ENCODE measurements at places on chromosomes 4 and X.

GRCh38 chrX:39944416-39944815 is 153.3 kb downstream of the BCOR start:
- DNase-seq: no peak

DNA sequence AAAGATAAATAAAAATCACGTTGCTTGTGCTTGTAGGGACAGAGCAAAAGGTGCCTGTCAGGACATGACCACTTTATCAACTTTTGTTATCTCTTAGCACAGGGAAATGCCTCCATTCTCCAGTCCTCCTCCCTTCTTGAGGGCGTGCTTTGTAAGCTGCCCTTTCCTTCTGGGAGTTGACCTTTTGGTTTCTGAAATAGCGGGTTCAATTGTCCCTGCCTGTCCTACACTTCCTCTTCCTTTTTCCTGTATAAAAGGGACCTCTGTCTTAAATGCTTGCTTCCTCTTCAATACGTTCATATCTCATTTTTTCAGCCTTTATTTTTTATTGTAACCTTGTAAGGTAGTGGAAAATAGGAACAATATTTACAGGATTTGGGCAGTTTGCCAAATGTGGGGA is 153.5 kb downstream of the SH3BGRL start:
- DNase-seq: no peak

DNA sequence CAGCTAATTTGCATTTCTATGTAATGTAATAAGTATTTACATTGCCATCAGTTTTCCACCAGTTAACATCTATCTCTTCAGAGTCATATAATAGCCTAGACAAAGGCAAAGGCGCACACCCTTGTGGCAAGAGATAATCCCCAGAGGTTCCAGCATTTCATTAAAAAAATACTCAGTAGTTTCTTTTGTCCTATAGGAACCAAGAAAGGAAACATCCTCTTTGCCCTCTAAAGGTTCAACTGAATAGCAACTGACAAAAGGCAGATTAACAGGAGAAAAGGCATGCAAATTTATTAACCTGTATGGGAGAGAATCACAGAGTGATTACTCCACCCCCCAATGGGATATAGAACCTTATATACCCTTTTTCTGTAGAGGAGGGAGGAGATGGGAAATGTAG is 48.4 kb downstream of the MAGEB17 start:
- DNase-seq: no peak

- no peak for DNase-seq
Observed at GRCh38 chr4:79298484-79298883, 27.4 kb downstream of the NAA11 start.

GRCh38 chr4:128456171-128456570 is 168.6 kb upstream of the PGRMC2 start:
- no peak for DNase-seq

- no peak for DNase-seq
Observed at GRCh38 chr4:76897536-76898384, at the start of gene SOWAHB. SOWAHB (minus strand) TSS chr4:76898144; CDS start chr4:76897849, 295 bp downstream.

DNA sequence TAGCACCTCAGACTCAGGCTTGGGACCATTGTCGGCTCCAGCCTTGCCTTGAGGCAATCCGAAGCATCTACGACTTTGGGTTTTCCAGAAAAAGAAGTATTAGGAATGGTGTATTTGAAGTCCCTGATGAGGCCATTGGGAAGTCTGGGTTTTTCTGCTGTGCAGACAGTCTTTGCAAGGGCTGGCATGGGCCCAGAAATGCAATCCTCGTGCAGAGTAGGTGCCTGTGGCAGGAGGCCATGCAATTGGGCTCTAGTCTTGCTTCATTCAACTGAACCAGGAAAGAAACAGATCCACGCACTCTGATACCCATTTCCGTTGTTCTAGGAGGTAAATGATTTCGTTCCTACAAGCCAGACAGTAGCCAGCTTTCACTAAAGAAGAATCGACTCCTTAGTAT is 12.4 kb downstream of the ZFP92 start:
- no peak for DNase-seq
